ENCODE measurements at places on chromosomes 1 and 21. TPM values are rescaled to one million over a fixed set of nuclear protein-coding genes. Genes with fewer than 3 reads are reported as not detected.
A peak's percentile ranks its signal among the peaks of the same experiment; 100 is the strongest.

- peaks cover 18% of the 10 kb centered on the region for H3K27me3 ChIP-seq
- H3K36me3 ChIP-seq: no peaks in the 10 kb centered on the region
- no peak overlapping the region for H3K27ac ChIP-seq
- peak; percentile 55 for DNase-seq
- peaks cover 8% of the 10 kb centered on the region for H3K4me1 ChIP-seq
Observed at GRCh38 chr1:21622466-21623315, 46.5 kb downstream of the RAP1GAP start.

- no peak overlapping the region for H3K4me3 ChIP-seq
- no peaks in the 10 kb centered on the region for H3K36me3 ChIP-seq
- H3K27ac ChIP-seq: no peak overlapping the region
- H3K27me3 ChIP-seq: peaks cover 6% of the 10 kb centered on the region
- DNase-seq: no peak
- no peaks in the 10 kb centered on the region for H3K4me1 ChIP-seq
Observed at GRCh38 chr1:171243878-171244277, 4.4 kb upstream of the FMO1 start.

- H3K4me3 ChIP-seq: no peak overlapping the region
- no peak overlapping the region for H3K27ac ChIP-seq
- H3K36me3 ChIP-seq: no peaks in the 10 kb centered on the region
- DNase-seq: no peak
Observed at GRCh38 chr1:219215477-219215876, 41.8 kb downstream of the LYPLAL1 start.

DNA sequence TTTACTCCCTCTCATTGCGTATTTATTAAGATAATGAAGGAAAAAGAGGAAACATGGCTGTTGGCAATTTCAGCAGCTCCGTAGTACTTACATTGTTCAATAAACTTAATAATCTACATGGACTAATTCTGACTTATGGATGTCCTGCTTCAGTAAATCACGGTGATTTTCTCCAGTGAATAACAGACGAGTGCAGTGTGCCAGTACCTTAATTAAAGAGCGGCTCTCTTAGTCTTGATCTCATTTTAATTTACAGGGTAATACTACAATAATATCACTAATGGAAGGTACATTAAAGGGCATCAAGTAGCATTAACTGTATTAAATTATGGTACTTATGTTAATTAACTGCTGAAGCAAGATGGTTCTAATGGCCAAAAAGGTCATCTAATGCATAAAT, 187.2 kb downstream of the NTNG1 start:
- H3K4me1 ChIP-seq: no peaks in the 10 kb centered on the region
- DNase-seq: no peak
- H3K27ac ChIP-seq: no peak overlapping the region
- H3K36me3 ChIP-seq: no peaks in the 10 kb centered on the region
- H3K4me3 ChIP-seq: no peak overlapping the region
- no peaks in the 10 kb centered on the region for H3K27me3 ChIP-seq

MRPS21 gene
- total RNA-seq: 52.0 TPM

AMY2A gene
- total RNA-seq: not detected
